Activated CD4-positive, alpha-beta T cell treated with anti-CD3 and anti-CD28 coated beads, Interleukin-2, Interleukin-4, amounts not matched to agents 100 ng/mL and 50 ng/mL, durations not matched to agents 16 hours and 8 hours (primary cell): ENCODE measurements at places on chromosomes 6 and 20.
A peak's percentile ranks its signal among the peaks of the same experiment; 100 is the strongest.

DNA sequence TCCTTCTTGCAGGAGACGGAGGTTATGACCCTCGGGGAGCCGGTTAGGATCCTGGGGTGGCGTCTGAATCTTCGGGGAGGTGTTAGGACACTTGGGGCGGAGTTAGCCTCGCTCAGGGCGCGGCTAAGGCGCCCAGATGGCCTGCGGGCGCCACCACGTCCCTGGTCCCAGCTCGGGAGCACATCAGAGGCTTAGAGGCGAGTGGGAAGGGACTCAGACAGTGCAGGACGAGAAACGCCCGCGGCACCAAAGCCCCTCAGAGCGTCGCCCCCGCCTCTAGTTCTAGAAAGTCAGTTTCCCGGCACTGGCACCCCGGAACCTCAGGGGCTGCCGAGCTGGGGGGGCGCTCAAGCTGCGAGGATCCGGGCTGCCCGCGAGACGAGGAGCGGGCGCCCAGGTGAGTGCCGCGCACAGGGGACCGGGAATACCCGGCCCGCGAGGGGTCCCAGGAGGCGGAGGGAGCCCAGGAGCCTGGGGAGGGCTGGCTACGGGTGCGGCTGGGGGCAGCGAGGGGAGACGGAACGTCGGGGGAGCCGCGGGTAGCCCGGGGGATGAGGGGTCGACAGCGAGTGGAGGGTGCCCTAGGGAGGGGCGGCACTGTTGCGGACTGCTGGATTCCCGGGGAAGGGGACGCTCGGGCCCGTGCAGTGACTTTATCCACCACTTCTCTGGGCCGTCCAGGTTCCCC lies at the start of gene HCK:
HCK (plus strand) TSS at position 153 of the 688 bp plus-strand sequence.
- DNase-seq, result no peak

DNA sequence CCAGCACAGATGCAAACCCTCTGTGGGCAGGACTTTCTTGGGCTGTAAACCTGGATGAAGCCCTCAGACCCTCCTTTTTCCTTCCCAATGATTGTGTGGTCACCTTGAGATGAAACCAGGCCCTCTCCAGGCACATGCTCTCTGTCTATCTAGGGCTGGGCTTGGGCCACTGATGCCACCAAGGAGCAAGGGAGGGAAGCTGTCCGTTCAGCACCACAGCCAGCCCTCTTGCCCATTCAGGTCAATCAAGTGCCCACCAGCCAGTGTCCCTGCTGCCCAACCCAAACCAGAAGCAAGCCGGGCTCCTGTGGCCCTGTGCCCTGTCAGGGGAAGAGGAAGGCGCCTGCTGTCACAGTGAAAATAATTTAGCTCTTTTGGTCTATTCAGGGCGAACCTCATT lies 8.0 kb downstream of the STMN3 start:
- DNase-seq, result no peak

- no peak for DNase-seq
Measured at GRCh38 chr6:73504160-73504559, 16.7 kb downstream of the EEF1A1 start.

DNA sequence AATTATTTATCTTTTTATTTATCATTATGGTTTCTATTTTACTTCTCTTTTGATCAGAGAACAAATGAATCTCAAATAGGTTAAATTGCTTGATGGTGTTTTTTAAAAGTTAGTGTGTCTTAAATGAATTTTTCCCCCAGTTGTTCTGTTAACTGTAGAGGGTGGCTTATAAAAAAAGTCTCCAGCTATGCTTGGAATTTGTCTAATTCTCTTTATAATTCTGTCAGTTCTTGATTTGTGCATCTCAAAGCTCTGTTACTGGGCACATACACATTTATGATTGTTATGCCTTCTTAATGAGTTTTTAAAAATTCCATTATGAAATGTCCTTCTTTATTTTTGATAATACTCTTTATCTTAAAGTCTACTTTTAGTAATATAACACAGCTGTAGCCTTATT lies 58.0 kb downstream of the LIN28B start:
- DNase-seq, result no peak

- peak; percentile 68 for DNase-seq
Measured at GRCh38 chr6:42374018-42374669, 77.6 kb downstream of the TRERF1 start.
